Activated naive CD8-positive, alpha-beta T cell treated with anti-CD3 and anti-CD28 coated beads, Interleukin-2, amount 10 ng/mL, durations not matched to agents 7 days and 5 days (primary cell): ENCODE measurements at places on chromosomes 4 and X. TPM values are rescaled to one million over a fixed set of nuclear protein-coding genes. Genes with fewer than 3 reads are reported as not detected.

DNA sequence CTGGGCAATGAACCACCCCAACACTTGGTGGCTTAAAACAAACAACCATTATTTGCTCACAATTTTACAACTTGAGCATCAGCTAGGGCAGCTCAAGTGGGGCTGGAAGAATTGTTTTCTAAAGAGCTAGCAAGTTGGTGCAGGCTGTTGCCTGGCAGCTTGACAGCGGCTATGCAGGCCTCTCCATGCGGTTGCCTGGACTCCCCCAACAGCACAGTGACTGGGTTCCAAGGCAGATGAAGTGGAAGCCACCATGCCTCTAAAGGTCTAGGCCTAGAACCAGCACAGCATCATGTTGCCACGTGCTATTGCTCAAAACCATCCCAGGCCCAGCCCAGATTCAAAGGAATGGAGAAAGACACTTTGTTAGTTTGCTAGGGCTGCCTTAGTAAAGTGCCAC is 114.8 kb downstream of the BCOR start:
- DNase-seq, result no peak

DNA sequence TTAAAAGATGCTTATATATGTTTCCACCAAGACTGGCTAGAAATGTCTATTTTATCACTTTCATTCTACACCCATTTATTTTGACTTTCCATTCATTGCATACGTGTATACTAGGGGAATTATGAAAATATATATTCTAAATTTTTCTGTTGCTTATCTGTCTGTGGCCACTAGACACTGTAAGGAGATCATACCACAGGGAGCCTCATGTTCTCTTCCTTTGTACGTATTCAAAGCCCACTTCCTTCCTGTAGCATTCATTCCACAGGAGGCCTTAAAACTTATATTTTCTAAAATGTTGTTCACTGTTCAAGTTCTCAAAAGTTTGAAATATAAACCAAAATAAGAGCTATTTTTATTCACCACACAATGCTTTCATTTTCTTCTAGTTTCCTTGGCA is 1848.9 kb upstream of the TENM3 start:
- DNase-seq, result no peak

GRCh38 chrX:119647089-119647488 is 40.9 kb upstream of the NKRF start:
- DNase-seq, result no peak

DNA sequence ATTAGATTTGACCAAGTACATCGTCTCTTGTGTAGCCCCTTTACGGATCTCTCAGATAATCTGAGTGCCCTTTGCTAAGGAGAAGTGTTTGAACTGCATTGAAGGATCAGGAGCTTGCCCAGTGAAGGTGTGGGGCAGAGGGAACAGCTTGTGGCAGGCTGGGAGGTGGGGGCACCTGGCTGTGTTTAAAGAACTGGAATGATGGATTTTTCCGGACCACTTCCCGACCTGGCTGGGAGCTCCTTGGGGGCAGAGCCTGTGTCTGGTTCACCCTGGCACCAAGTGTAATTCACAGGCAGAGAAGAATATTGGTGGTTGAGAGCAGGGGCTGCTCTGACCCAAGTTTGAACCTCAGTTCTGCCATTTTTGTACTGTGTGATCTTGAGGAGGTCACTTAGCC is 18.5 kb downstream of the TBC1D14 start:
- DNase-seq, result no peak

DNA sequence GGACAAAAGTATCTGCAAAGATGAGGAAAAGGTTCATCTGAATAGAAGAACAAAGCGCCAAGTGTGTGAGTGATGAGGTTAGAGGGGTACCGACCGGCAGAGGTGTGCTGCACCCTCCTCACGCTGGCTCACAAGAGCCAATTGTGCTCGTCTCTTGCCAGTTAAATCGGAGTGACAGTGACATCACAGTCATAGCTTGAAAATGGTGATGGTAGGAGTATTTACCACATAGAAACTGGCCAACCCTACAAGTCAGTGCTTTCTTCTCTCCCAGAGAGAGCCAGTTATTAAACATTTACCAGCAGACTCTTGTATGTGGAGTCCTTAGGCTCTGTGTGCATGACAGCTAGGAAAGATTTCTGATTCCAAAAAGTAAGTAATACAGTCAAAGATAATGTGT is 32.4 kb downstream of the CLDN22 start:
- DNase-seq, result no peak

GRCh38 chr4:155952501-155952901 is 1.2 kb downstream of the CTSO start:
- no peak for DNase-seq

DNA sequence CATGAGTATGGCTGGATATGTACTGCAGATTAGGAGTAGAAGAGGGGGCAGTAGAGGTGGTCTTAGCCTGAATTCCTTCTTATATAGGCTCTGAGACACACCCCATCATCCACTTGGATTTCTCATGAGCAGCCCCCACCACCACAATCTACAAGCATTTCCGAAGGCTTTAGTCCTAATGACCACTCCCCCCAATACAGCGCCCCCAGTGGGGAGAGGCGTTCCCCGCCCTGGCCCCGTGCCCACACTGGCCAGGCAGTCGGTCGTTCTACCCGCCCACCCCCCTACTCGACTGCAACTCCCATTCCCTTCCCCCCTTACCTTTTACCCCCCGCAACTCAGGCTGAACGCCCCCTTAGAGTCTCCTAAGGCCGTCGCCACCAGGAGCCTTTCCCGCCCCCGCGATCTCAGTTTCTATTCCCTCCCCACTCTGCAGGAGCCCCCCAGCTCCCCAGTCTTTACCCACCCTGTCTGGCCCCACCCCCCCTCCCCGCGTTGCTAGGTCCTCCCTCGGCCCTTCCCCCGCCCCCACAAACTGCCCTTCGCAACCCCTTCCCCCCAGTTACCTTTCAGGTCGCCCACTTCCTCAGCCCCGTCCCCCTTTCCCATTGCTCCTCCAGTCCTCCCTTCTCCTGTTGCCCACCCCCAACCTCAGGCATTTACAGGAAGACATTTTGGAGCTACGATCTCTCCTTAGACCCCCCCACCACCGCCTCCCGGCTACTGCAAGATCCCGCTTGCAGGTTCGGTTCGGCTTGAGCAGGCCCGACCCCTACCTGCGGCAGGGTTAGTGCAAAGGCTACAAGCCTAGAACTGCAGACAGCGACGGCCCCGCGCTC is 468 bp downstream of the ZMYM3 start:
- peak; percentile 49 for DNase-seq

DNA sequence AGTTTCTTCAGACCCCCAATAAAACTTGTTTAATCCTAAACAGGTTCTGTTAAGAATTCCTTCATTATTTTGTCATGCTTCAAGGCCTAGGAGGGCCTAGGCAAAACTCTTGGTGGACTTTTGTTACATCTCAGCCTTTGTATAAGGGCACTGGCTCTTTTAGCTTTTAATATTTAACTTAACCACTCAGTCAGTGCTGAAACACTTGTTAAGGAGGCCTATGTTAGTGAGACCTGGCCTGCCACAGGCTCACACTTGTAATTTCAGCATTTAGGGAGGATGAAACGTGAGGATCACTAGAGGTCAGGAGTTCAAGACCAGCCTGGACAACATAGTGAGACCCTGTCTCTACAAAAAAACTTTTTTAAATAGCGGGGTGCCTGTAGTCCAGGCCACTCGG is 32.7 kb upstream of the PGK1 start:
- no peak for DNase-seq

EMD gene
- total RNA-seq, result 66.1 TPM

ENAM gene
- not detected for total RNA-seq

MTMR1 gene
- 41.2 TPM for total RNA-seq

GUCY1A1 gene
- not detected for total RNA-seq

SUPT20HL2 gene
- total RNA-seq, result not detected
